ENCODE measurements at places on chromosomes 13 and 19.
A peak's percentile ranks its signal among the peaks of the same experiment; 100 is the strongest.

DNA sequence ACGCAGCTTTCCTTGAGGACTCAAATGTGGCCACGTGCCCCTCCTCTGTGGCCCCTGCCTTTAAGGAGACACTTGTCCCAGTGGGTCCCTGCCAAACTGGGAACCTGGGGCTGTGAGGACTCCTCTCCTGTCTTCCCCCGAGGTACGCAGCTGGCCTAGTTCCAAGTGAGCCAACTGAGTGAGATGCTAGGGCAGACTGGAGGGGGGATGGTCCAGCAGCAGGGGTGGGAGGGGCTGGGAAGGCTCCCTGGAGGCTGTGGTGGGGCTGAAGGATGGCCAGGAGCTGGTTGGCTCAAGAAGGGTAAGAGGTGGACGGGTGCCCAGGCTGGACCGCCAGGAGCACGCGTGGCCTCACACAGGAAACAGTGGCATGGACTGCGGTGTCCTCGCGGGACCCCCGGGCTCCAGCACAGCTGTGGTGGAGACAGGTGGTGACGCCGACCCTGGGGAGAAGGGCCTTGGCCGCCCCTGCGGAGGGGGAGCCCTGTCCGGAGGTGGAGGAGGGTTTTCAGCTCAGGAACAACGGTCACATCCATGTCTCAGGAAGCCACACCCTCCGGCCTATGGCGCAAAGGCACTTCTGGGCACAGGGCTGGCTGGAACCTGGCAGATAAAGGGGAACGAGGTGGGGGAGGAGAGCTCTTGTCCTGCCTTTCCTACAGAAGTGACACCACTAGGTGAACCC, 45.8 kb downstream of the MLLT1 start:
- DNase-seq, result peak; percentile 7

- DNase-seq, result no peak
Observed at GRCh38 chr13:62595976-62596375, 1180.3 kb upstream of the PCDH20 start.

- no peak for DNase-seq
Observed at GRCh38 chr13:27508802-27509201, 58.4 kb upstream of the MTIF3 start.

DNA sequence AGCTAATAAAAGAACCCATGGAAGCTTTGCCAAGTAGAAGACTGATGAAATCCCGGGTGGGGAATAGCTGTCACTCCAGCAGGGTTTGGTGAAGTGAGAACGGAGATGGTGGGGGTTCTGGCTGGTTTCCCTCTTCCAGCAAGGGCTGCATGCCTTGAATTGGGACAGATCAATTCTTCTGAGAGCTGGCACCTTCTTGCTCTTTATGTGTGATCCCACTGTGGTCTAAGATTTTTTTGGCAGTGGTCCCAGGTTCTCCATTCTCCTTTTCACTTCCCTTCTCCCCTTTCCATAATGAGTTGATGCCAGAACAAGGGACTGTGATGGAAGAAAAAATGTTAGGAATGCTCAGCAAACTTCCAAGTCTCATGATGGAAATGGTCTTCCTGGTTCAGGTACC, 50.0 kb downstream of the TNFSF11 start:
- no peak for DNase-seq

- DNase-seq, result no peak
Observed at GRCh38 chr19:10155839-10156238, 36.1 kb upstream of the EIF3G start.

- no peak for DNase-seq
Observed at GRCh38 chr19:50921426-50922316, 10.5 kb upstream of the KLK4 start.

- DNase-seq, result no peak
Observed at GRCh38 chr13:47298506-47298905, 401.7 kb upstream of the HTR2A start.

GRCh38 chr19:54211235-54211634, 10.6 kb downstream of the RPS9 start:
- no peak for DNase-seq

DNA sequence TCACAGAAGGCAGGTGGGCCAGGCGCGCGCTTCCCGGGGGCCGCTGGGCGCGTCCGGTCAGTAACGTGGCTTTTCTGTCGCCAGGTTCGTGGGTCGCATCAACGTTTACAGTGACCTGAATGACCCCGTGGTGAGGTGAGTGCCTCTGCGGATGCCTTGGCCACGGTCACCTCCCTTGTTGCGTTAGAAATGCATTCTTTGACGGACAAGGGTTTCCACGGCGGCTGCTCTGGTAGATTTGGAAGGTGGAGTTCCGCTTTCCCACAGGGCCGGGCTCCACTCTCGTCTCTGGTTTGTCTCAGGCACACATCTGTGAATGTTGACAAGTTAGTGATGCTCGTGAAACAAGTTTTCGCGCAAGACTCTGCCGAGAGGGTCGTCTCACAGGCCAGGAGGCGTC, 130.0 kb downstream of the ATP11A start:
- no peak for DNase-seq

GRCh38 chr13:42039946-42040729, 8.3 kb upstream of the DGKH start:
- DNase-seq, result peak; percentile 79

GRCh38 chr19:56987184-56987583, 132.6 kb upstream of the USP29 start:
- DNase-seq, result no peak

DNA sequence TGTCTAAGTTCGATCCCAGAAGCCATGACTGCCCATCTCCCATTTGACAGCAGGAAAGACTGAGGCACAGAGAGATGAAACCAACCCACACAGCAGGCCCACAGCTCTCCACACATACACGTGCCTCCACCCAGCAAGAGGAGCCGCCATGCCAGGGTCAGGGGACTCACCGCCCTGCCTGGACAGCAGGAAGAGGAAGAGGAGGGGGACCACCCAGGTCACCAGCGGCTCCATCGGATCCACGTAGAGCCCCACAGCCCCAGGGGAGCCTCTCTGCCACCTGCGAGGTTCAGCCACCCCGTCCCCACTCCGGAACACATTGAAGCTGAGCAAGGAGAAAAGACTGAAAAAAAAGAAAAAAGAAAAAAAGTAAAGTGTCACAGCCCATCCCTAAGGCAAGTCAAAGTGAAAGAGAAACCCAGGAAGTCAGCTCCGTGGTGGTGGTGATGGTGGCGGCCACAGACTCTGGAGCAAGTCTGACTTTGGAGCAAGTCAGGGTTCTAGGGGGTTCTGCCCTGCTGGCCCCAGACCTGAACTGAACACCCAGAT, at the start of gene IL12RB1:
TSS of gene IL12RB1 (minus strand) at position 345 of the 549 bp plus-strand sequence. CDS start at position 234, 111 bp downstream.
- DNase-seq, result no peak

- no peak for DNase-seq
Observed at GRCh38 chr13:39034085-39034484, 3.8 kb downstream of the PROSER1 start.

- peak; percentile 79 for DNase-seq
Observed at GRCh38 chr13:68697551-68697950, 1410.1 kb upstream of the ATXN8OS start.

DNA sequence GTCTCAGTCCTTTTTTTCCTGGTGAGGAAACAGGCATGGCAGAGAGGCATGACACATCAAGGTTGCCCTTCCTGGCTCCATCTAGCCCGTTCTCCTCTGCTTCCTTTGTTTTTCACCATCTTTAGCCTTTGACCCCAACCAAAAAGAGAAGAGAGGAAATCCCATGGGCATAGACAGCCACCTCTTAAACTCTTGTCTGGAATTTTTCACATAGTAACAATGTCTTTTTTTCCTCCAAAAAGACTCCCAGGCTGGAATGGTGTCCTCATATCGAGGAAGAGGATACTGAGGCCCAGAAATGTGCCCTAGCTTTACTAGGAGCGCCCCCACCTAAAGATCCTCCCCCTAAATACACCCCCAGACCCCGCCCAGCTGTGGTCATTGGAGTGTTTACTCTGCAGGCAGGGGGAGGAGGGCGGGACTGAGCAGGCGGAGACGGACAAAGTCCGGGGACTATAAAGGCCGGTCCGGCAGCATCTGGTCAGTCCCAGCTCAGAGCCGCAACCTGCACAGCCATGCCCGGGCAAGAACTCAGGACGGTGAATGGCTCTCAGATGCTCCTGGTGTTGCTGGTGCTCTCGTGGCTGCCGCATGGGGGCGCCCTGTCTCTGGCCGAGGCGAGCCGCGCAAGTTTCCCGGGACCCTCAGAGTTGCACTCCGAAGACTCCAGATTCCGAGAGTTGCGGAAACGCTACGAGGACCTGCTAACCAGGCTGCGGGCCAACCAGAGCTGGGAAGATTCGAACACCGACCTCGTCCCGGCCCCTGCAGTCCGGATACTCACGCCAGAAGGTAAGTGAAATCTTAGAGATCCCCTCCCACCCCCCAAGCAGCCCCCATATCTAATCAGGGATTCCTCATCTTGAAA, at the start of gene GDF15:
TSS of gene GDF15 (plus strand) at position 484 of the 868 bp plus-strand sequence. CDS start at position 516, 32 bp downstream.
- no peak for DNase-seq
